Erythroblast (primary cell): ENCODE measurements at places on chromosomes 6 and 20.

DNA sequence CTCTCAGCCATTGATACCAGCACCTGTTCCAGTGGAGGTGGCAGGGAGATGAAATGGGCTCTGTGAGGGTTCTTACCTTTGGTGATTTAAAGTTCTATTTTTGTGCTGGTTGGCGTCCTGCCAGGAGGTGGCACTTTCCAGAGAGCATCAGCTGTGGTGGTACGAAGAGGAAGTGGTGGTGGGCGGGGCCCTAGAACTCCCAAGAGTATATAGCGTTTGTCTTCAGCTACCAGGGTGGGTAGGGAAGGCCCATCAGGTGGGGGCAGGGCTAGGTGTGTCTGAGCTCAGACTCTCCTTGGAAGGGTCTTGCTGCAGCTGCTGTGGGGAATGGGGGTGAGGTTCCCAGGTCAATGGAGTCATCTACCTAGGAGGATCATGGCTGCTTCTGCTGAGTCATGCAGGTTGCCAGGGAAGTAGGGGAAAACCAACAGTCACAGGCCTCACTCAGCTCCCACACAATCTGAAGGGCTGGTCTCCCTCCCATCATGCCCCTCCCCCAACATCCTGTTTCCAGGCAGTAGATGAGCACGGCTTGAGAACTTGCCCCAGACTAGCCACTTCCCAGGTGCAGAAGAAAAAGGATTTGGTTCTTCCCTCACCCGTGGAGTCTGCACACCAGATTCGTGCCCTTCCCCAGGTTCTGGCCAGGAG, 46.6 kb downstream of the MOXD1 start:
- DNase-seq: no peak

GRCh38 chr6:43771210-43771857, 1.3 kb downstream of the VEGFA start:
- DNase-seq: peak; percentile 83

DNA sequence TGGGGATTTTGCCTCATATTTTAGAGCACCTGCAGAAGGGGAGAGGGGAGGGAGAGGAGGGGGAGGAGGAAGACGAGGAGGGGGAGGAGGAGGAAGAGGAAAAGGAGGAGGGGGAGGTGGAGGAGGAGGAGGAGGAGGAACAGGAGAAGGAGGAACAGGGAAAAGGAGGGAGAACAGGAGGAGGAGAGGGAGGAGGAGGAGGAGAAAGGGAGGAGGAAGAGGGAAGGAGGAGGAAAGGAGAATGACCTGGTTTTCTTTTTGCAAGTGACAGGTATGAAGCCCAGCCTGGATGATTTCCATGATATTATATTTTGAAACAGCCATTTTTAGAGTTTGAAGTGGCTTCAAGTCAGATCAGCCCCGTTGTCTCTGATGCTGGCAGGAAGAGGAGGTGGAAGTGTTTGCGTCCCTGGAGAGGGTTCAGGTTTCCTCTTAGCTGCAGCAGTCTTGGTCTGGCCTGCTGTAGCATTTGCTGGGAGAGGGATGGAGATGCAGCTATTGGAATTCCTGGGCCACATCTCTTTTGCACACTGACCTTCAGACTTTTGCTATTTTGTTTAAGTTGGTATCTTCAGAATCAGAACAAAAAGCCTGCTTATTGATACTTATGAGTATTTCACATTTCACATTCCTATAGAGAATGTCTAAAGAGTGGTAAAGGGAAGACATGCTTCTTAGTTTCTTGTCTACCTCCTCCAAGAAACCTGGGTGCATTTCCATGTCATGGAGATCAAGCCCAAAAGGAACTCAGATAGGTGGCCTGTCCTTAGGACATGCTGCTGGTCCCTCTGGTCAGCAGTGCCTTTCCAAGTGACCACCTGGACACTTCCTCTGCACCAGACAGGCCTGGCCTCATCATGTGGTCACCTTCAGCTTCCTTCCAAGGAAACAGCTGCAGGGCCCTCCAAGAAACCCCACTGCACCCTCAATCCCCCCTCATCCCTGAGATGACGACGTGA, 54.3 kb upstream of the IYD start:
- DNase-seq: no peak

- DNase-seq: no peak
Measured at GRCh38 chr6:36018339-36018738, 6.1 kb downstream of the SLC26A8 start.

GRCh38 chr6:139927236-139927635, 552.8 kb upstream of the CITED2 start:
- DNase-seq: peak; percentile 48

DNA sequence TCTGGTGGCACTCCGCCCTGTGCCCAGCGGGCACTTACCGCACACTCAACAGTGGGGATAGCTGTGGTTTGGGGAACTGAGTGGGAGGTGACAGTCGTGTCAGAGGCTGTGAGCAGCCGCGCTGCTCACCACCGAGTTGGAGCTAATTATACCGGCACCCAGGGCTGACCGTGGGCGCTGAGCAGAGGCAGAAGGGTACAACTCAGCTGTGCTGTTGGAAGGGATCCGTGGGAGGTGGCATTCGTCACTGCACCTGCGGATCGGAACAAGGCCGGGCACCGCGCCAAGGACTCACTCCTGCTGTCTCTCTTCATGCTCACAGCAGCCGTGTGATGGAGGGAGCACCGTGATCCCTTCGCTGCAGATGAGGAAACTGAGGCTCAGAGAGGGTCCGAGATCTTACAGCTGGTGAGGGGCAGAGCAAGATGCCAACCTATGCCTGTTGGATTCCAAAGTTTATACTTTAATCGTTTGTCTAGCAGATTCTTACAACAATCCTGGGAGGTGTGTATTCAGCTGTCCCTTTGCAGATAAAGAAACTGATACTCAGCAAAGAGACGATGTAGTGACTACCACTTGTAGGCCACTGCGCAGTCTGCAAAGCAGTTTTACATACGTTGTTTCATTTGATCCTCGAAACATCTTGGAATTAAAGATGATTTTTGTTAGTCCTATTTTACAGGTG, 713 bp upstream of the ELMO2 start:
- no peak for DNase-seq

DNA sequence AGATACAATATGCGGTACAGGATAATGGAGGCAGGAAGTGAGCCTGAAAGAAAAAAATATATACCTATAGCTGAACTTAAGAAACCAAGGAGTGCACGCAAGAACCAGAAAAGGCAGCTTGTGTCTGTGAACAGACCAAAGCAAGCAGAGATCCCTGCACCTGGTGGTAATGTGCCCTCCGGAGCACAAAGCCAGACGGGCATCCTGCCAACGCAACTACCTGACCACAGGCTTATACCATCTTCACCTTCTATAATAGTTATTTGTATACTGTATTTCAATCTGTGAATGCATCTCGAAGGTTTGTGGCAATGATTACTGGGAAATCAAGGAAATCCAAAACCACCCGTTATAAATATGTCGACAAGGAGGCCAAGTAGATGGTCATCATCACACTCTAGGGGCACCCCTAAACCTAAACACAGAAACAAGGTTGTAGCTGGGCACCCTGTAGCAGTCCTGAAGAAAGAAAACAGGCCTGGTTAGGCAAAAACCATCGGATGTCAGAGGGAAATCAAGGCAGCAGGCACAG, 801 bp downstream of the FBXL4 start:
- peak; percentile 51 for DNase-seq

DNA sequence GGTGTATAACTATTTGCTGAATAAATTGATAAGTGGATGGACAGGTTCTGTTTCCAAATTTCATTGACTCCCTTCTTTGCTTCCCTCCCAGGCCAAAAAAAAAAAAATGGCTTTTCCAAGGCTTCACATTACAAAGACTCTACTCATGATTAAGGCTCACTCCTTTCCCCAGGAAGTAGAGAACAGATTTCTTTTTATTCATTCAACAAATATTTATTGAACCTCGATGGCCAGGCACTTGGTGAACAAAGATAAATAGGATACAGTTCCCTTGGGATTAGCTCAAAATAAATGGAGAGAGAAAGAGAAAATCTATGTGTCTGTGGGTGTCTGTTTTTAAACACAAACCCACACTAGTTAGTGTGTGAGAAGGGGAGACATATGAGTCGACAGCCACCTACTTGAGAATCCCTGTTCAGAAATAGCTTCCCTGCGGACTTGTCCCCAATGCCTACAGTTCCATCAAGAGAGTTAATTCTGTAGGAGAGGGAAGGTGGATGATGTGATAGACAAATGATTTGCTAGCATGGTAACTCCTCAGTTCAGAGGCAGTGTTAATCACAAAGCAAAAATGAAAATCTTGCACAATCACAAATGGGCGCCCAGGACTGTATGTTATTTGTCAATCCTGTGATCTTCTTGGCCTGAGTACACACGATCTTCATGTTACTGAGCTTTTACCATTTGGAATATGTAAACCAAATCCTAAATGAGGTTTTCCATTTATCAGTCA, 20.3 kb downstream of the TRAF3IP2 start:
- no peak for DNase-seq

- DNase-seq: no peak
Measured at GRCh38 chr6:47073125-47074110, 31.3 kb upstream of the ADGRF1 start.

- no peak for DNase-seq
Measured at GRCh38 chr20:9322661-9323060, 191.7 kb upstream of the LAMP5 start.

- no peak for DNase-seq
Measured at GRCh38 chr20:43976547-43976946, 61.9 kb downstream of the TOX2 start.

GRCh38 chr6:34671801-34672656, 24.5 kb downstream of the ILRUN start:
- DNase-seq: peak; percentile 89
